HCEC 1CT (cell line): ENCODE measurements at places on chromosomes 1 and 21.
A peak's percentile ranks its signal among the peaks of the same experiment; 100 is the strongest.

- no peak for DNase-seq
Measured at GRCh38 chr1:177435364-177435763, 264.6 kb downstream of the BRINP2 start.

DNA sequence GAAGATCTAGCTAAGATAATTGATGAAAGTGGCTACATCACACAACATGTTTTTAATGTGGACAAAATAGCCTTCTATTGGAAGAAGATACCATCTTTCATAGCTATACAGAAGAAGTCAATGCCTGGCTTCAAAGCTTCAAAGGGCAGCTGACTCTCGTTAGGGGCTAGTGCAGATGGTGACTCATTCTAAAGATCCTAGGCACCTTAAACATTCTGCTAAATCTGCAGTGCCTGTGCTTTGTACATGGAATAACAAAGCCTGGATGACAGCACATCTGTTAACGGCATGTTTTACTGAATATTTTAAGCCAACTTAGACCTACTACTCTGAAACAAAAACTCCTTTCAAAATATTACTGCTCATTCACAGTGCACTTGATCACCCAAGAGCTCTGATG lies 65.6 kb upstream of the USP24 start:
- DNase-seq: peak; percentile 19

DNA sequence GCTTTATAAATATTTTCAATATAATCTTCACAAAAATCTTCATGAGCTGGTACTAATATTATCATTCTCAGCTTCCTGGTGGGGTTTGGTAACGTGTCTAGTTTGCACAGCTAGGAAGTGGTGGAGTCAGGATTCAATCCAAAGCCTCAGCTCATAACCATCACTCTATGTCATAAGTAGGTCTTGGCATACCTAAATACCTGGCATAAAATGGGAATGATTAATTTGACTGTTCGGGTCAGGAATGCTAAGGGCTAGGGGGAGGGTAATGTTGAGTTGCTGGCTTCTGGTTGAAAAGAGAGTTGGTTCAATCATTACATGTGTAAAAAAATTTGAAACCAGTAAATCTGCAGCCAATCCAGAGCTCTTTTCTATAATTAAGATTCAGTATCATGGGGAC lies 5.6 kb upstream of the SAMSN1 start:
- DNase-seq: no peak

GRCh38 chr1:5951846-5952410 lies 40.3 kb downstream of the NPHP4 start:
- DNase-seq: no peak

GRCh38 chr1:166924823-166925541 lies 48.9 kb upstream of the TADA1 start:
- no peak for DNase-seq

GRCh38 chr1:211902624-211903291 lies 72.2 kb upstream of the LPGAT1 start:
- DNase-seq: no peak

- peak; percentile 45 for DNase-seq
Measured at GRCh38 chr1:2414297-2414958, 2.1 kb upstream of the PEX10 start.

GRCh38 chr1:109803901-109804331 lies 40.2 kb upstream of the EPS8L3 start:
- DNase-seq: no peak

DNA sequence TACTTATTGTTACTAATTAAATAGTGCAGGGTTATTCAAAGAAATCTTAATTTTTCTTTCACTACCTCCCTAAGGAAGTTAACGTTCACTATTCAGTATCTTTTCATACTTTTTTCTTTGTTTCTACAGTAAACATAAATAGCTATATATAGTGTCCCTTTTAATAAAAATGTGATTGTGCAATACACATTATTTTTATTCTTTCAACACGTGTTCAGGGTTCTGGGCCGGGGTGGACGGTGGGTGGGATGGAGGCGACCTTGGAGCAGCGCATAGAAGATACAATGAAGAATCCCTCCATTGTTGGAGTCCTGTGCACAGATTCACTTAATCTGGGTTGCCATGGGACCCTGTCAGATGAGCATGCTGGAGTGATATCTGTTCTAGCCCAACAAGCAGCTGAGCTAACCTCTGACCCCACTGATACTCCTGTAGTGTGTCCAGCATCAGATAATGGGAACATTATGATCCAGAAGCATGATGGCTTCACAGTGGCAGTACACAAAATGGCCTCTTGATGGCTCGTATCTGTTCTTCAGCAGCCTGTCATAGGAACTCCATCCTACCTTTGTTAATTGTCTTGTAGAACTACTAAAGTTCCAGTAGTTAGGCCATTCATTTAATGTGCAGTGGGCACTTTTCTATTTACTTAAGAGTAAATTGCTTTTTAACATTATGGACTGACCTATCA lies 155.9 kb upstream of the L1TD1 start:
- DNase-seq: no peak
